ENCODE measurements at places on chromosomes 1 and 21. TPM values are rescaled to one million over a fixed set of nuclear protein-coding genes. Genes with fewer than 3 reads are reported as not detected.

The RRP1 gene
- total RNA-seq: 25.7 TPM

The NMNAT1 gene
- 8.6 TPM for total RNA-seq

DNA sequence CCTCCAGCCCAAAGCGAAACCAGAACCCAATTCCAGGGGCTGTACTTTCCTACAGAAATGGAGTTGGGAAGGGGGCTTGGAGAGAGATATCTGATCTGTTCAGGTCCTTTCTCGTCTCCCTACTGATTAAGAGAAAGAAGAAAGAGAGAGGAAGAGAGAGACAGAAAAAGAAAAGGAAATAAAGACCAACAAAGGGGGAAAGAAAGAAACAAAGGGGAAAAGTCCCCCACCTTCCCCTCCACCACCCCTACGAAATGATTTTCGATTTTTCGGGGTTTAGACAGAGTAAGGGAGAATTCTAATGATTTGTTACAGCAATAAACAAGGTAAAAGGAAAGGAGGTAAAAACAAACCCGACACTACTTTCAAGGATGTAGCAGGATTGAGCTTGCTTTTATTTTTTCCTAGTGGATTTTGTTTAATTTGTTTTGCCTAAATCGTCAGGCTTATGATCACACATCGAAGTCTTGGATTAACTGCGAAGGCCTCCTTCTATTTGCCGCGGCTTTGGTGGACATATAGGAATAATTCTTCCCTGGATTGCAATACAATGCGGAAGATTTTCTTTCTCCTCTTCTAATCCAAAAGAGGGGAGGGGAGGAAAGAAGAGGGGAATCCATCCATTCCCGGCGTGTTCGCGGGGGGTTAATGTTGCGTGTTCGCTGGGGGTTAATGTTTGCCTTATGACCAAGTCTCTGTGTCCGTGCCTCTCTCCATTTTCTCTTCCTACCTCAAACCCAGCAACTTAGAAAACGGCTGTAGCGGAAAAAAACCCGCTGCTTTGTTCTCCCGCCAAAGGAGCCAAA lies 1.9 kb downstream of the TAL1 start:
- DNase-seq: no peak

DNA sequence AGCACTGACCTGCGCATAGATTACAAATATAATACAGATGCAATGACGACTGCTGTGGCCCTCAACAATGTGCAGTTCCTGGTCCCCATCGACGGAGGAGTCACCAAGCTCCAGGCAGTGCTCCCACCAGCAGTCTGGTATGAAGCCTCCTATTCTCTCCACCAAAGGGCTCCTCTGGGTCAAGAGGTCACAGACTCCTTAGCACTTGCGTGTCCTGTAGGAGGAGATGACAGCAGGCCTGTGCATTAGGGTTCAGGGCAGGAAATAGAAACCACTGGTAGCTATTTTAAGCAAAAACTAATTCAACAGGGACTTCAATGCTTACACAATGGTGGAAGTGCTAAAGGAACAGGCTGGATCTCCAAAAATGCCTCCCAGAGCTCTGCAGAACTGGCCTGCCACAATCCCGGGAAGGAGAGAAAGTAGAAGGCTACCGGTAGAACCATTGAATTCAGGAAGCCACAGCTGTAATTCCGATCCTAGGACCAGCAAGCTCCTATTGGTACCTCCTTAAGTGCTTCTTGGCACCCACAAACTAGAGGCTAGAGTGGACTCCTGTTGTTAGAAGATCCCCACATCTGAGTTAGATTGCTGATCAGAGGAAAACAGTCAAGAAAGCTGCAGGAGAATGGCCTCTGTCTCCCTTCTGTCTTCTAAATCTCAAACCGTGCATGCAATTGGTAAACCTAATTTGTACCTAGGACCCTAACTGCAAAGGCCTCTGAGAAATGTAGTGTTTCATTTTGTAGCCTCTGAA lies 12.7 kb upstream of the DYNLT5 start:
- DNase-seq: no peak

All from SK-MEL-5 (cell line).